NCI-H345 (cell line): ENCODE measurements at places on chromosomes 1 and 21.

GRCh38 chr1:185427264-185427663 is 110.2 kb upstream of the IVNS1ABP start:
- no peak for DNase-seq

DNA sequence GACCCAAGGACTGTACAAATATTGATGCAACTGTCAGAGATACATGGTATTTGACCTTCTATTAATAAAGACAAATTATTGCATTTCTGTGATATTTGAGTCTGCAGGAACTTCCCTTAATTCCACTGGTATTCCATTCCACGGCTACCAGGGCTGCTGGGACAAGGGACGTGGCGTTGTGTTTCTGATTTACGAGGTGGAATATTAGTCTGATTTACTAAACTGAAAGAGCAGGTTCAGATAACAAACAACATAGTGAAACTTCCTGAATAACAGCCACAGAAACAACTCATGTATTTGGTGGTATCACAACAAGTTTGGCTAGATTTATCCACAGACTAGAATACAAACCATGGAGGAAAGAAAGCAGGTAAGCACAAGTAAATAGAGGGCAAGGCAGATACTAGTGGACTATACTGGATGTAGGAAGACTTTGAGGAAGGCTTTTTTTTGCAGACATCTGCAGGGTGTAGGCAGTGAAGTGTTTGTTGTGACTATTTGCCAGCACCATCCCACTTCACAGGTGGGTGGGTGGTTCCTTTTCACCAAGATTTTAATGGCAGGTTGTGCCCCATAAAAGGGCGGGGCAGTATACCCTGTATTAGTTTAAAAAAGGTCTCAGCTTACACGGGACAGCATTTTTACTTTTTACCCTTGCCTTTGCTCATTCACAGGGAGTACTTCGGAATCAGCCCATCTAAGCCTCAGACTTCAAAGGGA is 100.4 kb downstream of the FGGY start:
- DNase-seq = no peak

DNA sequence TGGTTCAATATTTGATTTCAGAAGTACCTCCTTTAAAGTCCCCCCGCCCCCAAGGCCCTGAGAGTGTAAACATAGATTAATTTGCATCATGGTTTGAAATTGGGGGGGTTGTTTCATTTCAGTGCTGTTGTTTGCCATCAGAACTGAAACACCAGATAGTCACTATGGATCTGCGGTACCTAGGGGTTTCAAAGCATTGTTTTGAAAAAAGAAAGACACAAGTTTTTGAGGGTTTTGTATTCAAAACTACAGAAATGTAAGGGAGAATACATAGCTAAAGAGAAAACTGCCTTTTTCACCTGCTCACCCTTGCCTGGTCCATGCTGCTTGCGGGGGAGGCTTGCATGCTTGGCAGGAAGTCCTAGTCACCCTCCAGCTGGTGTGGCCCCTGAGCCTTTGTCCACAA is 59.3 kb downstream of the ACP6 start:
- peak; percentile 27 for DNase-seq

- no peak for DNase-seq
Measured at GRCh38 chr1:167628741-167629515, 1.1 kb upstream of the RCSD1 start.

DNA sequence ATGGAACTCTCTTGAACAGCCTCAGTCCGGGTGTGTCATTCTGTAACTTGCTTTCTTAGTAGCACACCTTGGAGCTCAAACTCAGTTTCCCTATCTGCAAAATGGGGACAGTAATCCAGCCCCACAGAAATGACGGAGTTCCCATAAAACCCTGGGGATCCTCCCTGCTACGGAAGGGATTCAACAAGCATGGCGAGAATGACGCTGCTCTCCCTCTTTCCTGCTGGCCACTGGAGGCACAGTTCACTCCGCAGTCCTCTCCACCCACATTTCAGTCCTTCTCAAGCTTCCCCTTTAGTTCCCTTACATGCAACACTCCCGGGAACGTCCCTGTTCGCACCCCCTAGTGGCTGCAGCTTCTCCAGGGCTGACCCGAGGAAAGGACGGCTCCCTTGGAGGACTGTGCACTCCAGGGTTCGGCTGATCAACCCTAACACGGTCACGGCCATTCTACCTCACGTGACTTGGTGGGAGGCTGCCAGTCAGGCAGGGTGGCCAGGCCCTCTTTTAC is 20.6 kb downstream of the RUNX3 start:
- DNase-seq = no peak

GRCh38 chr1:6260433-6260934 is 414 bp downstream of the GPR153 start:
- peak; percentile 39 for DNase-seq

GRCh38 chr1:17606826-17607440 is 67.4 kb downstream of the ARHGEF10L start:
- DNase-seq = peak; percentile 64

GRCh38 chr1:156319664-156320063 is 18.4 kb downstream of the CCT3 start:
- DNase-seq = peak; percentile 50

DNA sequence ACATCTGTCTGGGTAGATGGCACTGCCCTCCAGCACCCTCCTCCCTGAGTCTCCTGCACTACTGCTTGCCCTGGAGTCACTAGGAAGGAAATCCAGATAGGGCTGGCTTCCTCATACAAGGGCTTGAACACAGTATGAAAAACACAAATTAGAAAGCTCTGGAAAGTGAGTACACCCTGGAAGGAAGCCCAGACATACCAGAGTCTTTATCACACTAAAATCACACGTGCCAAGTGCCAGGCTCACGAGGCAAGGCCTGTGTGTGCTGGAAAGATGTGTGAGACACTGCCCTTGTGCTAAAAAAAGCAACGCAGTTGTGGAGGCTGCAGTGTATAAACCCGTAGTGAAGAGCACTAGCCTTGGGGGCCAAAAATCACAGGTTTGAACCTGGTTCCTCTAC is 28.3 kb upstream of the S100A7 start:
- no peak for DNase-seq

DNA sequence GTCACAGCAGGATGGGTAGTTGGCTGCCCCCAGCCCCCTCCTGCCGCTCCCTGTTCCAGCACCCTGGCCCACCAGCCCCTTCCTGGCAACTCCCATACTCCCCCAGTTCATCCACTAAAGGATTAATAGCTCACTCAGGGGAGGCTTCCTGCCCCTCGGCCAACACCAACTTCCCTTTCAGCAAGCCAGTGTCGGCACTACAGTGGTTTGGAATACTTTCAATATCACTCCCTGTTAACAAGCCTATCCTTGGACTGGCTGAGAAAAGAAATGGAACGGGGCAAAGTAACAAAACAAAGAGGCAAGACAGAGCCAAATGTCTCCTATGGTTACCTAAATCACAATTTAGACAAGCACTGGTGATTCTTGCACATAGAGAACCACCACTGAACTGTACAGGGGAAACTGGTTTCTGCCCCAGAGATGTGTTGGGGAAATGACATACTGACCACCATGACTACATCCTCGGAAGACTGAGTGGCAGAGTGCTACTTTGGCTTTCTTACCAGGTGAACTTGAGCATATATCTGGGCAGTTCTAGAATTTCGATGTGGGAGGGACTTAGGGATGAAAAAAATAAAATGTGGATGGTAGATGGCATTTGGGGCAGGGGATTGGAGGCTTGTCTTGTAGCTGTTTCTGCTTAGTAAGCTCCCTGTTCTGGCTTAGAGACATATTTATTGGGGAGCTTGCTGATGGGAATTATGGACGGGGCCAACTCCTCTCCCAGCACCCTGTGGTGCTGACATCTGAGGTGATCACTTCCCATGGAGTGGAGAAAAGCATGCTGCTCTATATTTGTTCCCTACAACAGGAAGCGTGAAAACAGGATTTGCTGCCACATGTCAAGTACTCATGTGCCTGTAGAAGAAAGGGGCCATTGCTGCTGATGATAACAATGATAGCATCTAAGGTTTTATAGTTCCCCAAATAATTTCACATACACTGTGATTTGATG is 7.1 kb upstream of the CAPN2 start:
- DNase-seq = peak; percentile 35

- DNase-seq = peak; percentile 35
Measured at GRCh38 chr1:34460193-34460592, 283.5 kb downstream of the C1orf94 start.

DNA sequence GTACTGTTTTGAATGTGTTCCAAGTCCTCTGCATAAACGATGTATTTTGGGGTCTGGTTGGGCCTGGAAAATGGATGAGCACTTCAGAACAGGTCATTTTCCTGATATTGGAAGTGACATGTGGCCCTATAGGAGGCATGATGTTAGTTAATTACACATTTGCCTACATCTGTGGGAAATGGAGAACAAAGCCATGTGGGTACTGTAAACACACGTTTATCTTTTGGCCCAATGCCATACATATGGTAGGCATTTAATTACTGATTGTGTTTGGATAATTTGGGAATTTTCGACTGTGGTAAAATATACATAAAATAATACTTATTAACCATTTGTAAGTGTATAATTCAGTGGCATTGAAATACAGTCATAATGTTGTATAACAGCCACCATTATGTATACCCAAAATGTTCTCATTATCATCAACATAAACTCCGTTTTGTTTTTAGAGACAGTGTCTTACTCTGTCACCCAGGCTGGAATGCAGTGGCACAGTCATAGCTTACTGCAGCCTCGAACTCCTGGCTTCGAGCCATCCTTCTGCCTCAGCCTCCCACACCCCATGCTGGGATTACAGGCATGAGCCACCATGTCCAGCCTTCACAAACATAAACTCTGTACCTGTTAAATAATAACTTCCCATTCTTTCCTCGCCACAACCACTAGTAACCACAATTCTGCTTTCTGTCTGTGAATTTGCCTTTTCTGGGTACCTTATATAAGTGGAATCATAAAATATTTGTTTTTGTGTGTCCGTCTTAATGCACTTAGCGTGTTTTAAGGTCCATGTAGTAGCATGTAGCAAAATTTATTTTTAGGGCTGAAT is 11.9 kb upstream of the RNPEP start:
- no peak for DNase-seq

DNA sequence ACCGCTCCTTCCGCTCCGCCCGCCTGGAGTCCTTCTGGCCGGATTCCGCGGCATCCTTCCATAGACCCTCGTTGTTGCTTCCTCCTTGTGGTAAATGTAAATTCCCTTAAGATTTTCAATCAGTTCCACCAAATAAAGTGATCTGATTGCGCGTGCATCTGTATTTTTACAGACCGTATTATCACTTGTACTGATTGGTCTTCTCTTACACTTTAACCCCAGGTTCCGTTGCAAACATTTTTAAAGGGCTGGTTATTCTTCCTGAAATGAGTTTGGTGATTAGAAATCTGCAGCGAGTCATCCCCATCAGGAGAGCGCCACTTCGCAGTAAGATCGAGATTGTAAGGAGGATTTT is 483 bp downstream of the YBEY start:
- no peak for DNase-seq

DNA sequence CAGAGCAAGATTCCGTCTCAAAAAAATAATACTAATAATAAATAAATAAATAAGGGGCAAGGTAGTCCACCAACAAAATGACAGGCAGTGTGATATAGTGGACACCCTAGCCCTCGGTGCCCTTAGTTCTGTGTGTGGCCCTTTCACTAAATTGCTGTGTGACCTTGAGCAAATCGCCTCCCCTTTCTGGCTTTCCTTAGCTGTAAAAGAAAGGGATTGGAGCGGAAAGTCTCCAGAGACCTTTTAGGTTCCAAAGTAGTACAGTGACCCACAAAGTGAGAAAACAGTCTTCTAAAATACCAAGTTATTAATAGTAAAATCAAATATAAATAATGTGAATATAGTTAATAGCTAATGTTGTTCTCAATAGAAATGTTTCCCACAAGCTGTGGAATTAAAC is 7.6 kb downstream of the LMNA start:
- DNase-seq = no peak

- no peak for DNase-seq
Measured at GRCh38 chr1:222582099-222582774, 7.5 kb downstream of the TAF1A start.

DNA sequence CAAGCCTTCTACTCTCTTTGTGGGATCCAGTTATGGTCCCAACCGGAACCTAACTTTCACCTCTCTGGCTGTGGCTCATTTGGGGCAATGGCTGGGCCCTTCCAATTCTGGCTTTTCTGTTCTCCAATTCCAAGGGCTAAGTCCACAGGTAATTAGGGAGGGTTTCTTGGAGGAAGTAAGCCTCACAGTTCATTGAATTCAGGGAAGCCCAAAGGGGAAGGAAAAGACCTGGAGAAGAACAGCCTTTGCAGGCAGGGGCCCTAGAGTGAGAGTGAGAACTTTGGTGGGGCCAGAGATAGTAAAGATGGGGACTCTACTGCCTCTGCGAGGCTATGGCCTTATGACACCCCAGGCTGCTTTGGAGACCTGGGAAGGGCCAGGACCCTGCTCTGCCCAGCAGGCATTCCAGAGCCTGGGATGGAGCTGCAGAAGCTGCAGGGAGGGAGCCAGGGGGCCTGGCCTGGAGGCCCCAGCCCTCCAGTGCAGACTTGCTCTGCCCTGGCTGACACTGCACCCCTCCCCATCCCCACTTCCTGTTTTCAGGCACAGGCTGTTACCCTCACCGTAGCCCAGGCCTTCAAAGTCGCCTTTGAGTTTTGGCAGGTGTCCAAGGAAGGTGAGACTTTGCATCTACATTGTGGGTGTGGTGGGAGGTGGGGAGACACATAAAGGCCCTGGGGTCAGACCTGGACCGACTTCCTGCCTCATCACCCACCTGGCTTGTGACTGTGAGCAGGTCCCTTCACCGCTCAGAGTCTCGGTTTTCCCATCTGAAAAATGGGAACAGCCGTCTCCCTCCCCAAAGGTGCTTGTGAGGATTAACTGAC is 18.9 kb downstream of the LDLRAP1 start:
- peak; percentile 4 for DNase-seq

DNA sequence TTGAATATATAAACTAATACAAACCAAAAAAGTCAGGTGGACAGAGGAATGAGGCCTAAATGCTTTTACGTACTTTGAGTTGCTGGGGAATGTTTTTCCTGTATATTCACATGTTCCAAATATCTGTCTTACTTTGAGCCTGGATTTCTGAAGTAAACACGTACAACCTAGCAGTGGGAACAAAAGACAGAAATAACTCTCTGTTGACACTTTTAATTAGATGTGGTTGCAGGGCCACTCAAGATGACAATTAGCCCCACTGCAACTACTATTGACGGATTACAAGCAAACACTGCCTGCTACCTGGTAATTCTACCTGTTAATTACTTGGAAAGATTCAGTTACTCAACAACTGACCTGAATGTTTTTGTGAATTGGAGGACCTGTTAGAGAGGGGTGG is 196.9 kb downstream of the TTLL7 start:
- peak; percentile 19 for DNase-seq

DNA sequence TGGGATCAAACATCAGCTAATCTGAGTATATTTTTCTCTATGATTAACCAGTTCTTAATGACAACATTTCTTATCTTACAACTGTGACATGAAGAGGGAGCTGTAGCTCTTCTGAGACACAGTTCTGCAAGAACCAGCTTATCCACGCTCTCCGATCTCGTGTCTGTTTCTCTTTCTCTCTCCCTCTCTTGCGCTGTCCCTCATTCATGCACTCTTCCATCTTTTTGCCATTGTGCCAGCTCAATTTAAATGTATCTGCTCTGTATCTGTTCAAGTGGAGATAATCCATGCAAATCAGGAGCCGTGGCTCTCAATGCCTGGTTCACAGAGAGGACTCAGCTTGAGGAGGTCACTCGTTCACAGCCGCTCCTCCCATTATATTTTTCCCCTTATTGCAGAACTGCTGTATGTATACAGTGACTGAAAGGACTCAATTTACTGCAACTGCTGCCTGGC is 494.7 kb upstream of the ADGRL2 start:
- DNase-seq = peak; percentile 68
